Neural progenitor cell (in vitro differentiated cells): ENCODE measurements at places on chromosomes 16 and 17. TPM values are rescaled to one million over a fixed set of nuclear protein-coding genes. Genes with fewer than 3 reads are reported as not detected.

- DNase-seq: peak; percentile 81
Observed at GRCh38 chr17:46212634-46213435, 19.6 kb upstream of the KANSL1 start.

DNA sequence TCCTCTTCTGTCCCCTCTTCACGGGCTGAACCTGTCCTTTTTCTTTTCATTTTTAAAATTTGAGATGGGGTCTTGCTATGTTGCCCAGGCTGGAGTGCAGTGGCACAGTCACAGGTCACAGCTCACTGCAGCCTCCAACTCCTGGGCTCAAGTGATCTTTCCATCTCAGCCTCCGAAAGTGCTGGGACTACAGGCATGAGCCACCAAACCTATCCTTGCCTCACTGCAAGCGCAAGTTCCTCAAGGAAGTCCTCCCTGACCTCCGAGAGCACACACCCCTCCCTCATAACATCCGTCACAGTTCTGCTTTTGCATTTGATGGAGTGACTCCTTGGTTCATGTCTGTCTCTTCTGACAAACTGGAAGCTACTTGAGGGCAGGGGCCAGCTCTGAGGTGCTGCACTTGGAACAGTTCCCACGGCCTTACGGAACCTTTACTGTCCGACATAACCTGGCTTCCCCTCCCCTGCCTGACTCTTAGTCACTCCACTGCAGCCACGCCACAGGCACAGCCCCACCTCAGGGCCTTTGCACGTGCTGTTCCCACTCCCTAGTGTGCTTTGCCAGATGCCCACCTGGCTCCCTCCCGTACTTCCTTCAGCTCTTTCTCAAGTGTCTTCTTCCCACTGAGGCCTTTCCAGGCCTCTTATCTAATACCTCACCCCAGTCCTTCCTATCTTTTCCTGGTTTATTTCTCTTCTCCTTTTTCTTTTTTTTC, 4.4 kb downstream of the TBX6 start:
- DNase-seq: no peak

DNA sequence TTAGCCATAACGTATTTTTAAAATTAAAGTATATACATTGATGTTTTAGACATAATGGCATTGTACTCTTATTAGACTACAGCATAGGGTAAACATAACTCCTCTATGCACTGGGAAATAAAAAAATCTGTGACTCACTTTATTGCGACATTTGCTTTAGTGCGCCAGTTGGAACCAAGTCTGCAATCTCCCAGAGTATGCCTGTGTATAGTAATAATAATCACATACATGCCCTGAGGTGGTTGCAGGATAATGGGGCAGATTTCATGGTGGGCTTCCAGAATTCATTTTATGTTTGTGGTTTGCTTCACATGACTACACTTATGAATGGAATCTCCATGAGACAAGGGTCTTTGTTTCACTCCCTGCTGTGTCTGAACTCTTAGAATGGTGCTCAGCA, 66.9 kb upstream of the N4BP1 start:
- DNase-seq: no peak

- DNase-seq: no peak
Observed at GRCh38 chr17:6599364-6599763, 41.1 kb downstream of the KIAA0753 start.

DNA sequence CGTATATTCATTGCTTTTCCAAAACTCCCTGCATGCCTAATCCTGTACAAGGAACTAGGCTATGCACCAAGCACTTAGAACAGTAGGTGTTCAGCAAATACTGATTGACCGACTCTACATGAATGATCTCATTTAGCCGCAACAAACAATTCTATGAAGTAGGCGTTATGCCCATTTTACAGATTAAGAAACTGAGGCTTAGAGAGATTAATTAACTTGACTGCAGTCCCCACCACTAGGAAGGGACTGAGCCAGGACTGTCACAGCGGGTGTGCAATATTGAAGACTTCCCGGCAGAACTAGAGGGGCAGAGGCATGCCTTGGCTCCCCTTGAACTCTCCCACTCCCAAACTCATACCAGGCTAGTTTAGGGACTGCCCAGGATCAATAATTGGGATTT, 10.5 kb upstream of the N4BP1 start:
- DNase-seq: no peak

DNA sequence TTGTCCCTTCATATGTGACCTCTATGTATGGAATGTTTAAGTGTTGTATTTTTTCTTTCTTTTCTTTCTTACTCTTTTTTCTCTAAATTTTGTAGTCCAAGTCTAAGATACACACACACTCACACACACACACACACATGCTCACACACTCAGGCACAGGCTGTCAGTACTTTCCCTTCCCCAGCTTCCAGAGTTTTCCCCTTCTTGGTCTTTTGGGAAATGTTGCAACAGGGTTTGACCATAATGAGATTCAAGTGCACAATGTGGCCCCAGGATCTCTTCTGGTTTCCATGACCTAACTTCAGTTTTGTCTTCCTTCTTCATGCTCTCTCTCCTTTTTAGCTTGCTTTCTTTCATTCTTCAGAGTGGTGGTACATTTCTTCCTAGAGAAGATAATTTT, 289.8 kb upstream of the FOXF1 start:
- DNase-seq: no peak

- DNase-seq: no peak
Observed at GRCh38 chr16:19488213-19488640, 33.7 kb downstream of the GDE1 start.

GRCh38 chr17:66416207-66416940, 114.0 kb downstream of the PRKCA start:
- DNase-seq: peak; percentile 39

GRCh38 chr17:31530391-31530985, 139.0 kb downstream of the RAB11FIP4 start:
- DNase-seq: peak; percentile 48

- DNase-seq: no peak
Observed at GRCh38 chr17:58576679-58577367, 62.4 kb upstream of the MTMR4 start.

DNA sequence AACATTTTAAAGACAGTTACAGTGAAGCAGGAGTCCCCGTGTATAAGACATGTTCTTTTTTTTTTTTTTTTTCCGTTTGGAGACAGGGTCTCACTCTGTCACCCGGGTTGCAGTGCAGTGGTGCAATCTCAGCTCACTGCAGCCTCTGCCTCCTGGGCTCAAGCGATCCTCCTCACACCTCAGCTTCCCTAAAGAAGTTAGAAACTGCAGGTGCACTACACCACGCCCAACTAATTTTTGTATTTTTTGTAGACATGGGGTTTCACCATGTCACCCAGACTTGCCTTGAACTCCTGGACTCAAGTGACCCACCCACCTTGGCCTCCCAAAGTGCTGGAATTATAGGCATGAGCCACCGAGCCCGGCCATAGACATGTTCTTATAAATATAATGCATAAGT, 3.0 kb downstream of the EVI2B start:
- no peak for DNase-seq

- no peak for DNase-seq
Observed at GRCh38 chr17:78898947-78899346, 4.1 kb downstream of the CEP295NL start.

- no peak for DNase-seq
Observed at GRCh38 chr16:50496990-50497389, 51.2 kb upstream of the NKD1 start.

- DNase-seq: peak; percentile 97
Observed at GRCh38 chr16:807347-808084, 7.0 kb upstream of the GNG13 start.

GRCh38 chr16:87740441-87740840, 25.3 kb downstream of the KLHDC4 start:
- no peak for DNase-seq

GRCh38 chr16:75322740-75323139, 71.3 kb upstream of the BCAR1 start:
- no peak for DNase-seq

DNA sequence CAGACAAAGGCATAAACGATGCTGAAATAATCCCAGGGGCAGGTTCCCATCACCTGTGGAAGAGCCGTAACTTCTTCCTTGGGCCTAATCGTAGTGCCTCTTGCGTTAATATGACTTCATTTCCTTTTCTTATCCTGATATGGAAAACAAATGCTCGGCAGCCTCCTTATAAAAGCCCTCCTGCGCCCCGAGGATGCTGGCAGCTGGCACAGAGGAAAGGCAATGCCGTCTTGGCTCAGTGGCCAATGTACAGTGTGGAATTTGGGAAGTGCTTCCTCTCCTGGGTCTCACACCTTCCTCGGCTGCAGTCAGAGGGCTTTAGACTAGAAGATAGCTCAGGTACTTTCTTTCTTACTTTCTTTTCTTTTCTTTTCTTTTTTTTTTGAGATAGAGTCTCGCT, 3.4 kb downstream of the SCN4A start:
- DNase-seq: no peak

- peak; percentile 56 for DNase-seq
Observed at GRCh38 chr16:1154291-1154886, 1.5 kb downstream of the CACNA1H start.

- DNase-seq: no peak
Observed at GRCh38 chr17:40326832-40327199, 17.8 kb downstream of the RARA start.

- DNase-seq: peak; percentile 88
Observed at GRCh38 chr17:8887834-8888703, 20.6 kb upstream of the PIK3R6 start.

DNA sequence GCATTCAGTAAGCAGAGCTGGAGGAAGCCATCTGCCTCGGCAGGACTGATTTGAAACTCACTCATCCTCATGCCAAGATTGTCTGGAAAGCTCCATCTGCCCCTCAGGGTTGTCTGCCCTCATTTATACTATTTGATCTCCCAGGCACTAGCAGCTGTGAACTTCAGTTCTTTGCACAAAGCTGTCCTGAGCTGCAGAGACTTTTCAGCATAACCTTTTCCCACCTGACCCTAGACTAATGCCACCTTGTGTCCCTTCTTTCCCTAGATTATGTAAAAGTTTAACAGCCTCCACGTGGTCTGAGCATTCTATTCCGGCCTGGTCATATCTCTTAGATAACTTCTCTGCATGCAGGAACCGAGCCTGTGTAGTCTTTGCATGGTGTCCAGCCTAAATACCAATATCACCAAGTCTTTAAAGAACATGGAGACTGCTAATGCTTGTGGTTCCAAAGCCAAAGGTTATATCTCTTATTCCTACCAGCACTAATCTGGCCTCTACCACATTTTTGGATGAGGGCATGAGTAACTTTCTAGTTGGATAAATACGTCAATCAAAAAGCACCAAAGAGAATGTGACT, 29.1 kb downstream of the STAT5A start:
- no peak for DNase-seq

- DNase-seq: no peak
Observed at GRCh38 chr16:88497561-88498462, 44.7 kb downstream of the ZFPM1 start.

DNA sequence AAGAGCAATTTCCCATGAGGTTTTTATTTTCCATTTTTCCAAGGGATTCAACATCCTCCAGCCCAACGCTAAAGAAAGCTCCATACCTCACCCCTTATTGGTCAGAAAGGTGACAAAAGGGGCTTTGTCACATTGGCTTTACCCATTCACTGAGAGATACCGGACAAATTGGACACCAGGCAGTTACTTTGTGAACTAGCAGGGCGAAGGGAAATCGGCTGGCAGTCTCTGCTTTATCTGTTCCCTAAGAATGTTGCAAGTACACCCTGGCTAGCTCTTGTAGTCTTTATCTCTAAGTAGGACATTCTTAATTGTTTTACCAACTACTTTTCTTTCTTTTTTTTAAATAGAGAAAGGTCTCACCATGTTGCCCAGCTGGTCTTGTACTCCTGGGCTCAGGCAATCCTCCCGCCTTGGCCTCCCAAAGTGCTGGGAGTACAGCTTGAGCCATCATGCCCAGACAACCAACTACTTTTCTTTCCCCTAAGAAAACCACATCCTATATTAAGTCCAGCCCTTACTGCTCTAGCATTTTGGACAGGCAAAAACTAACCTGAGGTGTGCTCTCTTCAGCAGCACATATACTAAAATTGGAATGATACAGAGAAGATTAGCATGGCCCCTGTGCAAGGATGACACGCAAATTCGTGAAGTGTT, 16.8 kb downstream of the PRPSAP1 start:
- peak; percentile 66 for DNase-seq

DNA sequence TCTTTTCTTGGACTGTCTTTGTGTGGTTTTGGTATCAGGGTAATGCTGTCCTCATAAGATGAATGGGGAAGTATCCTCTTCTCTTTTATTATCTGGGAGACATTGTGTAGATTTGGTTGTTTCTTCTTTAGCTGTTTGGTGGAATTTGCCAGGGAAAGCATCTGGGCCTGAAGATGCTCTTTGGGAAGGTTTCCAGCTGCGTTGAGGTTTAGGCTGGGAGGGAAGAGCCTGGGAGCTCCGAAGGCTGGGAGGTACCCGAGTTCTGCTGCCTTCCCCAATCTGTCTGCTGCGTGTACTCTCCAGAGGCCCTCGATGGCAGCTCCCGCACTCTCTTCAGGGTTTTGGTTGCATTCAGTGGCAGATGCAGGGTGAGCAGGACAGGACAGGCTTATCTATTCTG, 25.6 kb upstream of the CRISPLD2 start:
- no peak for DNase-seq

DNA sequence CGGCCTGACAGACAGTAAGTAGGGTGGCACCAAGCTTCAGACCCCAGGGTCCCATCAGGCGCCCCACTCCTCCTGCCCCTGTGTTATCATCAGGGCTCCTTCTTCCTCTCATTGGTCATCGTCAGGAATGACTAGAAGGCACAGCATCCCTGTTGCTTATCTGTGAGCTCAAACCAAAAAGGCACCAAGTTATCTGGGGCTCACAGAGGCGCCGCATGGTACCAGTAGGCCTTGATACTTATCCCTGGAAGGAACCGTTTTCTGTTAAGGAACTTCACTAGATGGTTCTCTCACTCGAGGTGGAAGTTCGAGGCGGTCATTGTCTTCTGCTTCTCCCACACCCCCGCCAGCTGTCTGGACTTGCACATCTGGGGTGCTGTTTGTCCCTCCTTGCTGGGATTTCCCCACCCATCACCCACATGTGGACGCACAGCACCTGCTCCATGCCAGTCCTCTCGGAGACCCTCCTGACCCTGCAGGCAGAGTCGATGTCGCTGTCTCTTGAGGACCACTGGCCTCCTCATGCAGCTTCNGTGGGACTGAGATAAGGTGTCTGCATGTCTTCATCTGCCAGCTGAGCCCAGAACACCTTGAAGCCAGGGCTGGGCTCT, 52.1 kb downstream of the METRNL start:
- no peak for DNase-seq

The DNASE1L2 gene
- 0.21 and 1.6 TPM in 2 replicates for total RNA-seq

The KCNJ2 gene
- 0.62 and 1.1 TPM in 2 replicates for total RNA-seq

The PIPOX gene
- 3.7 and 8.8 TPM in 2 replicates for total RNA-seq

The STH gene
- total RNA-seq: not detected in 2 replicates

The KIF1C gene
- 22.1 and 22.2 TPM in 2 replicates for total RNA-seq

The CDH16 gene
- not detected in 2 replicates for total RNA-seq

The SMIM36 gene
- total RNA-seq: not detected in 2 replicates

The CCL1 gene
- total RNA-seq: not detected in 2 replicates

The GRIN2A gene
- total RNA-seq: 1.6 and 1.8 TPM in 2 replicates
